Activated naive CD4-positive, alpha-beta T cell (primary cell): ENCODE measurements at places on chromosomes 2 and 18.
A peak's percentile ranks its signal among the peaks of the same experiment; 100 is the strongest.

DNA sequence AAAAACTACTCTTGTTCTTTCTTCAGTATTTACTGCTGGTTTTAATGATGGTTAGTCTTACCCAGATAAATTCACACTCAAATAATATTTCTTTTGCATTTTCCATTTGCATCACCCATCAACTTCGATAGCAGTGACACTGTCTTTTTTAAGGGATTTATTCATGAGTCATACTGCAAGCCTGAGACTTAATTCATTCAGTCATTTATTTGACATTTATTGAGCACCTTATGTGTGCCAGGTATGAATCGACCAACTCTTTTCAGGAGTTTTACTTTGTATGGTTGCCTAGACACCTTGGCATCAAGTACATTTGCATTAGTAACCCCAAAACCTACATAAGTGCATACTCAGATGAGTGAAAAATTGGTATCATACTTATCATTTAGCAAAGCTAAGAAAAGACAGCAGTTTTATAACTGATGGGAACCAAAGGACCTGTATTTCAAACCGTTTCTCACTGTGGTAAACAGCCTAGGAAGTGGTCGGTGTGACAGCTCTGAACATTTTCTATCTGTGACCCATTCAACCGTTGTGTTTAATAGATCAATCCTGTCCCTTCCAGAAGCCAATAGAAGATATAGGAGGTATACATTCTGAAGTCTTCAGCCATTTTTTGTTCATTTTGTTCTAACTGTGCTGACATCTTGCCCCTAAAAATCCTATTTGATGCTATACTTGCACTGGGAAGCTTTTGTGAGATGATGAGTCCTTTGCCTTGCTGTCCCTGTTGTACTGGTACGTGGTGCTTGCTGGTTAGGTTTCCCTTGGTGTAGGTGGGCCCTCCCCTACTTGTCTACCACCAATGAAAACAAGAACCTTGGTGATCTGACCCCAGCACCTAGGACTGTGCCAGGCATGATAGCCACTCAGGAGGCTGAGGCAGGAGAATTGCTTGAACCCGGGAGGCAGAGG lies 484.7 kb upstream of the RAB12 start:
- DNase-seq, result no peak

DNA sequence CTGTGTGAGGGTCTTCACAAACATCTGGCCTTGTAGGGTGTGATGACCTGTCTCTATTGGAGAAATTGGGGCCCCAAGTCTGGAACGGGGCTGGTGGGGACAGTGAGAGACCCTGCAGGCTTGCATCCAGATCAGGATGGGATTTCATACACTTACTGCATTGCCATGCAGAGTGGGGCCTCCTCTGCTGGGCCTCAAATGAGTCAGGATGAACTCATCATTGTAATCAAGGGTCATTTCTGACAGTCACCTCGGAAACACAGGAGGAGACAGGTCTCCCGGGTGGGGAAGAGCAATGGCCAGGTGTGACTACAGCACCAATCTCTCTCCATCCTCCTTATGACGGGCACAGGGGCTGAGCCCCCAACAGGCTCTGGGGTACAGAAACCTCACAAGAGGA lies 48.1 kb upstream of the GALR1 start:
- DNase-seq, result no peak

DNA sequence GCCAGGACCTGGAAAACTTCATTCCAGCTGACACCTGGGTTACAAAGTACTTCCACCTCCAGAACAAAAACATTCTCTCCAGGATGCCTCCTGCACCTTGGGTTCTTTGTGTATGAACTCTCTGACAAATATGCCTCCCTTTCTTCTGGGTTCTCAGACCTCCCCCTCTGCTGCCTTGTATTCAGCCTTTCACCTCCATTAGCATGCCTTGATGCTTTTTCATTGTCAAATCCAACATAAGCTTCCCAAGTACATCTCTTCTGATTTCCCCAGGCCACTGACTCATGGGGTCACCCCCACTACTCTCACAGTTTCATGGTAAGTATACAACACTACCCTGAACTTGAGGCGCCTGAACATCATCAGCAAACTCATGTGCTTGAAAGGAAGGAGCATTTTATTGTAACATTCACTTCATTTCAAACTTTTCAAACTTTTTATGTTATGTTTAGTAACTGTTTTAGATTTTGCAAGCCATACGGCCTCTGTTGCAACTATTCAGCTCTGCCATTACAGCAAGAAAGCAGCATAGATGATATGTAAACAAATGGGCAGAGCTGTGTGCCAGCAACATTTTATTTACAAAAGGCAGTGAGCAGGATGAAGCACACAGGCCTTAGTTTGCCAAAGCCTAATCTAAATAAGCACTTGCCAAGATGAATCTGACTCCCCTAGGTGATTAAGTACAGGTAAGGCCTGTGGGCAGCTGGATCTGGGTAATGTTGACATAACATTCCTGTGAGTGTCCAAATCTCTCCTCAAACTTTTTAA lies 32.5 kb upstream of the MRPS9 start:
- DNase-seq, result no peak

GRCh38 chr18:57657542-57657941 lies 35.9 kb upstream of the NARS1 start:
- DNase-seq, result no peak

DNA sequence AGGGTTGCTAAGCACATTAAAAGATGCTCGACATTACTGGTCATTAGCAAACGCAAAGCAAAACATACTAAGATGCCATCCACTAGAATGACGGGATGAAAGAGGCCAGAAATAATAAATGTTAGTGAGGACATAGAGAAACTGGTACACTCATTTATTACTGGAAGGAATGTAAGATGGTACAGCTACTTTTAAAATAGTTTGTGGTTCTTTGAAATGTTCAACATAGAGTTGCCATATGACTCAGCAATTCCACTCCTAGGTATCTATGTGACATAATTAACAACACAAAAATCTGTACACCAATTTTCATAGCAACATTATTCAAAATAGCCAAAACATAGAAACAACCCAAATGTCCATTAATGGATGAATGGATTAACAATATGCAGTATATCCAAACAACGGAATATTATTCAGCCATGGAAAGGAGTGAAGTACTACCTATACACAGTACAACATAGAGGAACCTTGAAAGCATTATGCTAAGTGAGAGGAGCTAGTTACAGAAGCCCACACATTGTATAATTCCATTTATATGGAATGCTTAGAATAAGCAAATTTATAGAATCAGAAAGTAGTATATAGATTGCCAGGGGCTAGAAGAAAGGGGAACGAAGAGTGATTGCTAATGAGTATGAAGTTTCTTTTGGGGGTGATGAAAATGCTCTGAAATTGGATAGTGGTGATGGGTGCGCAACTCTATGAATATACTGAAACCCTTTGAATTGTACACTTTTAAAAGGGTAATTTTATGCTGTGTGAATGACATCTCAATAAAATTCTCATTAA lies 61.9 kb upstream of the IL1R1 start:
- DNase-seq, result no peak

- no peak for DNase-seq
Observed at GRCh38 chr18:68662754-68663153, 52.2 kb downstream of the TMX3 start.

GRCh38 chr2:158685646-158686045 lies 109.5 kb upstream of the DAPL1 start:
- DNase-seq, result no peak

- DNase-seq, result no peak
Observed at GRCh38 chr2:63287956-63288355, 237.3 kb downstream of the OTX1 start.

DNA sequence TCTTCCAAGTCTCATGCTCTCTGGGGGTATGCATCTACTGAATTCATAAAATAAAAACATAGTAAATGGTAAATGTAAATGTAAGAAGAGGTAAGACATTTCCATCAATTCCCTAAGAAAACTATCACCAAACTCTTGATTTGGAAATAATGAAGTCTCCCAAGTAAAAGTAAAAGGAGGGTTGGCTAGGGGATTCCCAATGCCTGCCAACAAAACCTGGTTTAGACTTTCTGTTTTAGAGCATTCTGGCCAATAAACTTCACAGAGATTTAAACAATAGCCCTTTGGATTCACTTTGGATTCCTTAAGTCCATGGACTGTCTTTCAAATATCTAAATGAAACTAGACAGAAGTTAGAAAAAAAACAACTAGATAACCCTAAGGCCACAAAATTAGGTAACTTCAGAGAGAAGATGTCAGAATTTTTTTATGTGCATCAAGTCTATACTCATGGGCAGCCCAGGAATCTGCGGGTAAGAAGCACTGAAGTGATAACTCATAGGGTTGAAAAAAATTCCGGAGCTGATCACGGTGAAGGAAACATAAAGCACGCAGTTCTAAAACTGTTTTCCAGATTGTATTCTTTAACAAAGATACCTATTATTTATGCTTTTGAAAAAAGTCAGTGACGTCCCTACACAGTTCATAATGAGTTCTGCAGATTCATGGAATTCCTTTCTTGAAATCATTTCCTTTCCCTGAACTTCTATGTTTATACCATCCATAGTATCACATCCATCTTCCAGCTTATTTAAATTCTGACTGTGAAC lies 263.6 kb downstream of the AFF3 start:
- no peak for DNase-seq

- DNase-seq, result no peak
Observed at GRCh38 chr2:25435421-25435820, 93.7 kb upstream of the DNMT3A start.

- no peak for DNase-seq
Observed at GRCh38 chr2:239952665-239953417, 72.3 kb downstream of the NDUFA10 start.

- no peak for DNase-seq
Observed at GRCh38 chr2:240798327-240798905, 21.6 kb downstream of the KIF1A start.

GRCh38 chr2:238912916-238913875 lies 65.3 kb downstream of the TWIST2 start:
- no peak for DNase-seq

GRCh38 chr18:69944436-69944835 lies 3.2 kb downstream of the CD226 start:
- DNase-seq, result no peak

- DNase-seq, result no peak
Observed at GRCh38 chr2:153963256-153963655, 91.5 kb downstream of the GALNT13 start.

DNA sequence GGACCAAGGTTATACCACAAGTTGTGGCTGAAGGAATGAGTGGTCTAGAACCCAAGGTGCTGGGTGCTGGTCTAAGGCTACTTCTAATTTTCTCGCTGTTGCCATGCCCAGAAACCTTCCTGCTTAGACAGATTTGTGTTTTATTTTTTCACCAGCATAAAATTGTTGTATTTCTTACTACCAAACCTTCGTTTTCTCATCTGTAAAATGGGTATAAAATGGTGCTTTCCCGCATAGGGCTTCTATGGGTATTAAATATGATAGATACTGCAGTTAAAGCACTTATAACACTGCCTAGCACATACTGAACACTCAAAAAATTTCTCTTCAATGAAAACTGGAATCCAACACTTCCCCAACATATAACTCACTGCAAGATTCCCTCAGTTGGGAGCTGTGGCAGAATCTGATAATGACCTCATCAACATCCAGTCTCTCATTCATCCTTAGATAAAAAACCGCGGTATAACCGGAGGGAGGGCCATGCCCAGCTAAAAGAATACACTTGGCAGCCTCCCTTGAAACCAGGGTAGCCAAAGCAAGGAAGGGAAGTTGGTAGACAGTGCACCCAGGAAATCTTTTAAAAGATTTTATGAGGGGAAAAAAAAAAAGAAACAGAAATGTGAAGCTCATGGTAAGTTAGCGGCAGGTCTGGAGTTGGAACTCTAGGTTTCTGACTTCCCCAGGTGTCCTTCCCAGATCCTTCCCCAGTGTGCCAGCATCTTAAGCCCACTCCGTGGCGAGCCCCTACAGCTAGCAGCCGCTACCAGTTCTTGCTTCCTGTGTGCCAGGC lies 1.2 kb downstream of the NEMP2 start:
- DNase-seq, result no peak

DNA sequence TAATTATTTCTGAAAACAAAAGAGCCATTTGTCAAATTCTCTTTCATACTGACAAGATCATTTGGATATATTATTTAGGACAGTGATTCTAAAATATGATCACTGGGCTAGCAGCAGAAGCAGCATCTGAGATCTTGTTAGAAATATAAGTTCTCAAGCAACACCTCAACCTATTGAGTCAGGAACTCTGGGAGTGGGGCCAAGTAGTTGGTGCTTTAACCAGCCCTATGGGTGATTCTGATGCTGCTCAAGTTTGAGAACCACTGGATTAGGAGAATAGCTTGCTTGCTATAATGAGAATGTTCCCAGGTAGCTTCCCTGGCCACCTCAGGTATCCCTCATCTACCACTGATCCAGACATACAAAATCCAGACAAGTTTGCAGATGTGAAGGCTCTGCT lies 466.9 kb upstream of the CELF4 start:
- no peak for DNase-seq

- no peak for DNase-seq
Observed at GRCh38 chr2:171407676-171408044, 26.1 kb downstream of the METTL8 start.

- no peak for DNase-seq
Observed at GRCh38 chr2:149652526-149652925, 65.0 kb upstream of the MMADHC start.

GRCh38 chr2:231494669-231495068 lies 30.4 kb upstream of the NCL start:
- no peak for DNase-seq

DNA sequence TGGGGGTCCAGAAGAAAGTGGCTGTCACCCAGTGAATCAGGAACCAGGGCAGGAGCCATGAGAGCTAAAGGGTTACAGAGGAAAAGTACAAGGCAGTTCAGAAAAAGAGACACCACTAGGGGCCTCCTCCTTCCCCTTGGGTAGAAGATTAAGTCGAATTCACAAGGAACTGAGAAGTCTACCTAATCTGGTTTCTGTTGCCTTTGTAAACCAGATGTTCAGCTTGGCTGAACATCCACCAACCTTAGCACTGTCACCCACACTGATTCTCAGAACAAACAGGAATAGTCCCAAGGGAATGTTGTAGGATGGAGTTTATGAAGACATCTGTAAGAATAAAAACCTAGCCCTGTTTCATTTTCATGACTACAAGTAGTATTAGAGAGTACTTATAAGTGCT lies 90.4 kb upstream of the NOSTRIN start:
- no peak for DNase-seq

GRCh38 chr2:63488118-63488713 lies 100.1 kb downstream of the WDPCP start:
- no peak for DNase-seq

DNA sequence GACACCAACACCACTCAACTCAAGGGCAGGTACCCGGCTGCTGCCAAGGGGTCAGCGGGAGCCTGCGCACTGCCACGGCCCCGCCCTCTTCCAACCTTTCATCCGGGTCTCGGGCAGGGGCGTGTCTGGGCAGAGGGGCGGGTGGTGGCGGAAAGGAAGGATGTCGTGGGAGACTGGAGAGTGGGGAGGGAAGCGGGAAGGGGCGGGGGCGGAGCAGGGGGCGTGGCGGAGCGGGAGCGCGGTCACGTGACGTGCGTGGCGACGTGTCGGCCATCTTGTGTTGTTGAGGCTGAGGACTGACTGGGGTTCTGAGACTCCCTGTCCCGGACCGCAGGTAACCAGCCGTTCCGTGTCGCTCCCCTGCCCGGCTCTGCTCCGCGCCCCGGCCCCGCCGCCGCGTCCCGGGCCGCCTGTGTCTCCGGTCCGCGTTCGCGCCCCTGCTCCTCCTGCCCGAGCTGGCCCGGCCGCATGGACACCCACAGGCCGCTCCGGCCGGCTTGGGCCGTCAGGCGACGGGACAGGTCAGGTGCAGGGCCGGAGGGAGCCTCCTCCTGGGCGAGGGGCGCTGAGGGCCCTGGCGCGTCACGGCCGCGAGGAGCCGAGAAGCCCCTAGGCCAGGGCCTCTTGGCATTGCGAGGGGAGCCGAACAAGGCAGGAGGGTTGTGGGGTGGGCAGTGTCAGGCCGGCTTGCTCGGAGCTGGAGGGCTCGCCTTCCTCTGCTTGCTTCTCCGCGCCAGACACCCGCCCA lies at the start of gene GIGYF2:
Gene GIGYF2, plus strand, starts transcription at position 273 of the 748 bp plus-strand sequence. CDS start 37,867 bp downstream, outside the sequence.
- DNase-seq, result peak; percentile 82
